ENCODE measurements at places on chromosomes 2 and 18.

DNA sequence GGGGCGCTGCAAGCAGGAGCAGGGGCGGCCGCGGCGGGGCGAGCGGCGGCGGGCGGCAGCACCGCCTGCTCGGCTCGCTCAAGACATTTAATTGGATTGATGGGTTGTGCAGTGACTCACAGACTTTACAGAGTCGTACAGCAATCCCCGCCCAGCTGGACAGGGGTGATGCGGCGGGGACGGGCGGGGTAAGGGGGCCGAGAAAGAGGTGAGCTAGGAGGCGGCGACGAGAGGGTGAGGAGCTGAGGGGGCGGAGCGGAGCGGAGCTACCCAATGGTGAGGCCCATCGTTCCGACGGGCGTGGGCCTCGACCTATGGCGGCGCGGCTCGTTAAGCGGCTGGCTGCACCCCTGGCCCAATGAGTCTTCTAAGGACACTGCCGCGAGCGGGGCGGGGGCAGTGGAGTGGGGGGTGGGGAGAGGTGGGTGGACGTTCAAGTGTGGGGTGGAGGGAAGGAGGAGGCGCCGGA lies 97.1 kb upstream of the SERTAD2 start:
- peak; percentile 98 for DNase-seq

DNA sequence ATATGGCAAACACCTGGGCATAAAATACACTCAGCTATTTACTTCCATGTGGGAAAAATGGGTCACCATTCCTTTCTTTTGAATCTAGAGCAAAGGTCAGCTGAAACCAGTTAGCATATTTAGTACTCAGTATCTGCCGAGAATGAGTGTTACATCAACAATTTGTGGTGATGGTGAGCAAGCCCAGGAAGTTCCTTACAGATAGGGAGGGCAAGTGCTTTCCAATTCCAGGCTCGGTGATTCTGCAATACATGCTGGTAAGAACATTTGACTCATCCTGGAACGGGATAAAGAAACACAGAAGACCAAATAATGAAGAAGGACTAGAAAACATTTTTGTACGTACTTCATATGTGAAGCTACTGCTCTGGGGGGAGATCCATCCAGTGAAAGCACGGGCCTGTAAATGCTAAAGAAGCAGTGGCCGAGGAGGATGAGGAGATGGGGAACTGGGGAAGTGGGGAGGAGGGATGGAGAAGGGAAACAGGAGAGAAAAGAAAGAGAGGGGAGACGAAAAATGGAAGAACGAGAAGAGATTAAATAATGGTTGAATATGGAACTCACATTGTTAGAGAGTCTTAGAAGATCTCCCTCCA lies 251.9 kb downstream of the TTC32 start:
- no peak for DNase-seq

- no peak for DNase-seq
These were observed 237.4 kb upstream of the REV1 start for GRCh38 chr2:99727199-99727598.

DNA sequence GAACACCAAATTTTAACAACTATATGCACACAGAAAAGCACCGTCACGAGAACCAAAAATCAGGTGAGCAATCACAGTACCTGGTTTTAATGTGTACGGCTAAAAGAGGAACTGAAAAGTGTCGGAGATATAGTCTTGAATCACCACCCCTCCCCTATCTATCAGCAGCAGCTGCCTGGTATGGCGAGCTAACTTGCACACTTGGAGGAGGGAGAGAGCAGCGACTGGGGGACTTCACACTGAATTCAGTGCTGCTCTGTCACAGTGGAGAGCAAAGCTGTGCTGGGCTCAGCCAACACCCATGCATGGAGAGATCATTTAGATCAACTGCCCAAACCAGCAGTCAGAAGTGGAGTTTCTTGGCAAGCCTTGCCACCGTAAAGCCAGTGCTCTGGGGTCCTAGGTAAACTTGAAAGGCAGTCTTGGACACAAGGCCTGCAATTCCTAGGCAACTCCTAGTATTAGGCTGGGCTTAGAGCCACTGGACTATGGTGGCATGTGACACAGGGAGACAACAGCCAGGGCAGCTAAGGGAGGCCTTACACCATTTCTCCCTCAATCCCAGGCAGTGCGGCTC lies 89.2 kb upstream of the CD226 start:
- DNase-seq: no peak

DNA sequence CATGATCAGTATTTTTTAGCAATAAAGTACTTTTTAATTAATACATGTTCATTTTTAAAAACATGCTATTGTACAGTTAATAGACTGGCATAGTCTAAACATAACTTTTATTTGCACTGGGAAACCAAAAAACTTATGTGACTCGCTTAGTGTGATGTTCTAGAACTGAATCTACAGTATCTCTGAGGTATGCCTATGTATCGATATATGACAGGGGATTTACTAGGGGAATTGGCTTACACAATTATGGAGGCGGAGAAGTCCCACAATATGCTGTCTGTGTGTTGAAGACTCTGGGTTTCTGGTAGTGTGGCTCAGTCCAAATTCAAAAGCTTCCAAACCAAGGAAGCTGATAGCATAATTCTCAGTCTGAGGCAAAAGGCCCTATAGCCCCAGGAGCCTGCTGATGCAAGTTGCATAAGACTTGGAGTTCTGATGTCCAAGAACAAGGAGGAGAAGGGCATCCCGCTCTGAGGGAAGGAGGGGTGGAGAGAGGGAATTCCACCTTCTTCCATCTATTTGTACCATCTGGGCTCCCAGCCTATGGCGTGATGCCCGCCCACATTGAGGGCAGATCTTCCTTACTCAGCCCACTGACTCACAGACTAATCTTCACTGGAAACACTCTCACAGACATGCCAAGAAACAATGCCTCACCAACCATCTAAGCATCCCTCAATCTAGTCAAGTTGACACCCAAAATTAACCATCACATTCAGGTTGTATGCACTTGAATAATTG lies 27.5 kb downstream of the ZNF638 start:
- DNase-seq: no peak

- no peak for DNase-seq
These were observed 1636.4 kb upstream of the NXPH2 start for GRCh38 chr2:140416577-140416976.

GRCh38 chr2:227687189-227687588 lies 20.6 kb downstream of the SCYGR5 start:
- no peak for DNase-seq

DNA sequence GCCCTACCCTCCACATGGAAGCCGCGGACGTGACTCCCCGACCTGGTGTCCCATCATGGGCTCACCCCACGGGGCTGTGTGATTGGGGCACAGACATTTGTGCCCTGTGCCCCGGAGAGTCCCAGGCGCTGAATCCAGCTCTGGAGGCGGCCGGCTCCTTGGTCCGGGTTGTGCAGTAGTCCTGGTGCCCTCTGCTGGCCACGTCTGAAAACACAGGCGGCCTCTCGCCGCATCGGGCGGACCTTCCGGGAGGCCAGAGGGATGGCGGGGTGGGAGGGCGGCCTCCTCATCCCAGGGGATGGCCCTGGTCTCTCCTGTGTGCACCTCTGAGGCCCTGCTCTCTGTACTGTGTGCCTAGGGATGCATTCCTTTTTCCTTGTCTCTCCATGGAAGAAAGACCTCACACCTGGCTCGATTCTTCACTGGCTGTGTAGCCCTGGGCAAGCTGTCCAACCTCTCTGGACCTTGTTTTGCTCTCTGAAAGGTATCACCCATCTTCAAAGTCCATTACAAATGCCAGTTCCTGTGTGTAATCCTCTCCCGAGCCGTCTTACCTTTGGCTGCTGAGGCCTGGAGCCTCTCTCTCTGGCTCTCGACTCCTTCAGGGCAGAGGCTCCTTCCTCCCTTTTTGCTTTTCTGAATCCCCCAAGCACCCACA lies 27.6 kb downstream of the CELF4 start:
- DNase-seq: no peak
